ENCODE measurements at places on chromosomes 2 and 18.

- no peak for DNase-seq
Observed at GRCh38 chr2:172345956-172346555, 81.3 kb upstream of the ITGA6 start.

DNA sequence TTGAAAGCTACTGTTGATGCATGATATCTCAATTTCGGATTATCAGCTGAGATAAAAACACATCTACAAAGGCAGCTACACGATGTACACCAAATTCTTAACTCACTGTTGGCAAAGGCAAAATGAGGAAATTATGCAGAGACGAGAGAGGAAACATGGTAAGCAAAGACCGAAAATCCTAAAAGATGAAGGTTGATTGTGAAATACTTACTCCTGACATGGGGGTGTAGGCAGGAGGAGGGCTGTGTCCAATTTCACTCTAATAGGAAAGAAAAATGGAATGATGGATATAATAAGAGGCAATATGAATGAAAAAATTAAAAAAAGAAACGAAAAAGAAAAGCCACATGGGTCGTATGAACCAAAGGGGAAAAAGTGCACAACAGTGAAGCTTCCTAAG lies 831.3 kb downstream of the CPS1 start:
- DNase-seq: no peak

DNA sequence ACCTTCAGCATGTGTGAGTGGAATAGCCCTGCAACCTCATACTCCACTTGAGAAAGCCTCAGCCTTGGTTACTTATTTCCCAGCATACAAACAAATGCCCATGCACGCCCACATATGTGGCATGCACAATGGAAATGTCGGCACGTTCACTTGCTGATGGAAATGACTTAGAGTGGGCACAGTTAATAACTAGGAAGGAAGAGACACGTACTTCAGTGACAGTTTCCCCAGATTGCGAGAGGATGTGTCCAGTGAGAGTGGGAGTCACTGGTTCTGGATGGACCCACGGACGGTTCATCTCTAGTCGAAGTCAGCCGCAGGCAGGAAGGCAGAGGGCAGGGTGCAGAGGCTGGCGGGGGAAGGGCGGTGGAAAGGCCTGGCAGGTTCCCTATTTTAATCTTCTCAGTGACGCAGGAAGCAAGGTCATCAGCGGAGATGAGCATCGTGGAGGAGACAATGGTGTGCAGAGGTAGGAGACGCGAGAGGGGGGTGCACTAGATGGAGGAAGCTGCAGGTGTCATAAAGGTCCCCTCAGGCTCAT lies 350.7 kb upstream of the MYT1L start:
- DNase-seq: no peak

GRCh38 chr2:66704786-66705185 lies 269.9 kb downstream of the MEIS1 start:
- no peak for DNase-seq

GRCh38 chr2:29245742-29246382 lies 130.6 kb downstream of the CLIP4 start:
- DNase-seq: no peak

DNA sequence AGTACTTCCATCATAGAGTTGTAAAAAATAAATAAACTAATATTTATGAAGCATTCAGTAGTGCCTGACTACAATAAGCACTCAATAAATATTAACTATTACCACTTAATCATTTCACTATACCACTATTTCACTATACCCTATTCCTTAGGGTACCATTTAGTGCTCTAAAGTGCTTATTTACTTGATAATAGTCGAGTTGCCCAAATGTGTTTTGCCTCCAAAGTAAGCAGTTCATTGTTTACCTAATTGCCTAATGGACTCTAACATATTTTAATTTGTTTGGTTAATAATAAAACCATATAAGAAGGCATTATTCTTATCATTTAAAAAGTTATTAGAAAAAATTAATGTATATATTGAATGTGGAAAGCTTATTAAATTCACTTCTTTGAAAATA lies 33.0 kb upstream of the MAP2 start:
- no peak for DNase-seq

- no peak for DNase-seq
Observed at GRCh38 chr2:182646763-182647498, 69.1 kb upstream of the DNAJC10 start.

DNA sequence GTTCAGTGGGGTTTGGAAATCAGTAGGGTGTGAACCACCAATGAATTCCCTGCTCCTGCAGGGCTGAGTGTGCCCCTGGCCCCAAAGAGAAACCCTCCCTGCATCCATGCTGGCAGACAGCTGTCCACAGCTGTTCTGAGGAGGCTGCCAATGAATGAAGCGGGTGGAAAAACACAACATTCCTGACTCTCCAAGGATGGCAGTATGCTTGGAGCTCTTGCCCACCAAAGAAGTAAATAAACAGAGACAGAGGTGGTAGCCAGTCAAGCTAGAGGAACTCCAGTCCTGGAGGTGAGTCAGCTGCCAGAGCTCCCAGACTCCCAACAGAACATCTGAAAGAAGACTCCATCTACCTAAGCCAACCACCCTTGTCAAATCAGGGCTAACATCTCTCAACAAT lies 6.2 kb downstream of the ZBTB7C start:
- DNase-seq: no peak

DNA sequence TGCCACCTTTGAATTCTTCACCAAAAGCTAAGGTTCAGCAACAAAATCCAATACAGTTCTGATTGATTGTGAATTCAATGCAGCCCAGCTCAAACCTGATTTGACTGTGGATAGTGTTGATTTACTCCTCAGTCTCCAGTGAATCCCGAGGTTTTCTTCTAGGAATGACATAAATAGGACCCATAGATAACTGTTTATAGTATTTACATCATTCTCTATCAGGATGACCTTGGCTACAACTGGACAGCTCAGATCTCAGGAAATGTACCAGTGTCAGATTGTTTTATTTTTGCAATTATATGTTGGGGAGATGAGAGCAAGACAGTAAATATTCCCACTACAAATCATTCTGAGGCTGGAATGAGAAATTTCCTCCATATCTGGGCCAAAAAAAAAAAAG lies 21.2 kb downstream of the RBM43 start:
- no peak for DNase-seq

GRCh38 chr2:214995926-214996670 lies 142.3 kb downstream of the ABCA12 start:
- no peak for DNase-seq

DNA sequence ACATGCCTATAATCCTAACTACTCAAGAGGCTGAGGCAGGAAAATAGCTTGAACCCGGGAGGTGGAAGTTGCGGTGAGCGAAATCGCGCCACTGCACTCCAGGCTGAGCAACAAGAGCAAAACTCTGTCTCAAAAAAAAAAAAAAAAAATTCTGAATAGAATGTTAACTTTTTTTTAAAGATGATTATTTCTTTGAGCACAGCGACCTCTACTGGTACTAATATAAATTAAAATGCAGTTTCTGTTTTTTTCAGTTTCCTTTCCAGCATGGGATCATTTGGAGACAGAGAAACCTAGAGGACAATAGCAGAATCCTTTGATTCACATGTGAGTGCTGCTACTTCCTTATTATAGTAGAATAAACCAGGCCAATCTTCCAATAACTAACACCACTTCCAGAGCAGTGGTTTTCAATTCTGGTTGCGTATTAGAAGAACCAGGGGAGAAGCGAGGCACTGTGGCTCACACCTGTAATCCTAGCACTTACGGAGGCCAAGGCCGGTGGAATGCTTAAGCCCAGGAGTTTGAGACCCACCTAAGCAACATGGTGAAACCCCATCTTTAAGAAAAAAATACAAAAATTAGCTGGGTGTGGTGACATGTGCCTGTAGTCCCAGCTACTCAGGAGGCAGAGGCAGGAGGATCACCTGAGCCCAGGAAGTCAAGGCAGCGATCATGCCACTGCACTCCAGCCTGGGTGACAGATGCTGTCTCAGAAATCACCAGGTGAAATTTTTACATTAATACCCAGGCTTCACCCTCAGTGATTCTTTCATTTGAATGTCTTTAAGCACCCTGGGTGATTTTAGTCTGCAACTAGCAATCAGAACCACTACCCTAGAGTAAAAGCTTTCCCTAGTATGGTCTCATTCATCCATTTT lies 10.1 kb downstream of the SRSF7 start:
- DNase-seq: no peak

- DNase-seq: no peak
Observed at GRCh38 chr2:45167920-45168629, 158.8 kb upstream of the SIX2 start.

DNA sequence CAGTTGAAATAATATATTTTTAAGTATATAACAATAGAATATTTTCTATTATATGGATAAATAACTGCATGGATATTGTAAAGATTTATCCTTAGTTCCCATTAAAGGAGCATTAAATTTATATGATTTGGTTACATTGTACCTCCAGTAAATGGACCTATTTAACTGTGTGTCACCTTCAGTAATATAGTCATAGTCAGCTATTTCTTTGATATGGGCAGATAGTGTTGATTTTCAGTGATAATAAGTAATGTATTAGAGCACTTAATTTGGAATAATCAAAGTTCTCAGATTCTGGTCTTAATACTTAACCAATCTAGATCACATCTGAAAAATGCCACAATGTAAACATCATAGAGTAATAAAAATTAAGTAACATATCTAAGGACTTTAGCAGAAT lies 1527.3 kb upstream of the NXPH2 start:
- DNase-seq: no peak

DNA sequence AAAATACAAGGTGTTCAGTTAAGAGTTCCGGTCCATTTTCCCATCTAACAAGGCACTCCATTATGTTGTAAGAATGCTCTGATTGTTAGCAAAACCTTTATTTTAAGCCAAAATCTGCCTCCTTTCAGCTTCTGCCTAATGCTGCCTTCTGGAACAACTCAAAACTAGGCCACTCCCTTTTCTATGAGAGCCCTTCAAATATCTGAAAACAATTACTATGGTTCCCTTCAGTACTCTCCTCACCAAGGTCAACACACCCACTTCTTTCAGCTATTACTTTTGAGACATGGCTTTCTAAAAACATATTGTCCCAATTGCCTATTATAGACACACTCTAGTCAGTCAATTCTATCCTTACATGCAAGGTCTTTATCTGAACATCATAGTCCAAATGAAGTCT lies 429.4 kb downstream of the ERBB4 start:
- no peak for DNase-seq

DNA sequence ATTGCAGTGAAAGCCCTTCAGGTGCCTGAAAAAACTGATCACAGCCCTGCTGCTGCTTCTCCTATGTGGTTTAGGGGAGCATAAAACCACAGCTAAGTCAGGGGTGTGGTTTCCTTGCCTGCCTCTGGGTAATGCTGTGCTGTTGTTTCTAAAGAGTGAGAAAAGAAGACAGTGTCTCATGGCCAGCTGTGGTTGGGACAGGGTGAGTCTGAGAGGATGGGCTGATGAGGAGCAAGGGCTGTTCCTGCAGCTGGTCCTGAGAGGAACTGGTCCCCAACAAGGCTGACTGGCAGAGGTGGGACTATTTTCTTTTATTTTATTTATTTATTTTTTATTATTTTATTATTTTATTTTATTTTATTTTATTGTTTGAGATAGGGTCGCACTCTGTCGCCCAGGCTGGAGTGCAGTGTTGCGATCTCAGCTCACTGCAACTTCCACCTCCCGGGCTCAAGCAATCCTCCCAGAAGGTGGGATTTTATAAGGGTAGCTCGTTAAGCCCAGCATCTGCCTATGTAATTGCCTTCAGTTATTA lies 236.7 kb downstream of the FHOD3 start:
- DNase-seq: no peak

DNA sequence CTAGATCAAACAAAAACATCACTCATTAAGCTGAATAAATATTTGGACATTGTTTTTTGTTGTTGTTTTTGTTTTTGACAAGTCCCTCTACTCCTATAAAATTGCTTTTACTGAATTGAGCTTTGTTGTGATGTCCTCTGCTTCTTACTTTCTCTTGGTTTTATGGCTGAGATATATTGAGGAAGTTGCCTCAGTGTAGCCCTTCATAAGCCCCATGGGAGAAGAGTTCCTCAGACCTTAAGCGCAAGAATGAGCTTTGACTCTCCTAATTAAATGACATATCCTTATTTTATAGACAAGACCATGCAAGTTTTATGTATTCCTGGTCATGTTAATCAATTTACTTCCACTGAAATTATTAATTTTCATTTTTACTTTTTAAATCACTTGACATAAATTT lies 54.9 kb downstream of the CERKL start:
- DNase-seq: no peak

DNA sequence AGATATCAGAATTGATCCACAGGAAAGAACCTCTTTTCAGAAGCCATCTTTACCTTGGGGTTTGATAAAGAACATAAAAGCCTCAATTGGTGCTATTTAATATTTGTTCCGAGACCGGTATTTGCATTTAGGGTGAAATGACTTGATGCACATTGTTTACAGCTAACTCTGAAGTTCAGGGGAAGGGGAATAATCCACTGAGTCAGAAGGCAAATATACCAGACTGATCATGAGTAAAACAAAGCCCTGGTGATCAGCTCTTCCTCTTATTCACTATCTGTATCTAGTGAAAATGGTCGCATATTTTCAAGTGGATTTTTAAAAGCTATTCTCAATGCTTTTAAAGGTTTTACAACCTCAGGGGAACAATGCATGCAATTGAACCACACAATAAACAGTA lies 53.0 kb upstream of the ATP8B1 start:
- DNase-seq: no peak

- no peak for DNase-seq
Observed at GRCh38 chr18:7608781-7609201, 41.7 kb downstream of the PTPRM start.

- DNase-seq: no peak
Observed at GRCh38 chr2:172513524-172513900, 42.4 kb upstream of the PDK1 start.

All from stimulated activated CD4-positive, alpha-beta T cell treated with anti-CD3 and anti-CD28 coated beads, Interleukin-1b, Interleukin-23, amount 100 ng/mL, for 24 hours (primary cell).